ENCODE measurements at places on chromosomes 6 and 20.

- no peak for DNase-seq
Measured at GRCh38 chr20:42097741-42098140, 479.6 kb upstream of the CHD6 start.

DNA sequence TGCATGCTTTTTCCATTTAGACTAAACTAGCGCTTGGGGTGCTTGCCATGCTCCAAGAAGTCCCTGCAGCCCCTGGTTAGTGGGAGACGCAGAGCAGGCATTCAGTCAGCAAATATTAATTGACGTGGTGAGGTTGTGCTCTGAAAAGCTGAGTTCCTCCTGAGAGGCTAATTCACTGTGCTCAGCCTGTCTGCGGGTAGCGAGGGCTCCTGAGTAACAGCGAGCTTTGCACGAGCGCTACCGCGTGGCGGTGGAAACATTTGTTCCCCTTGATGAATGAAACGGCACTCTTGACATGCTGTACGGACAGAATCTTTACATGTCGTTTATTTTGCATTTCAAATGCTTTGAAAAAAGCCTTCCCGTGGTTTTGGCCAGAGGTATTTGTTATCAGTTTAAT lies 170.6 kb upstream of the AGPAT4 start:
- no peak for DNase-seq

- DNase-seq, result no peak
Measured at GRCh38 chr6:145189836-145190235, 545.5 kb downstream of the EPM2A start.

DNA sequence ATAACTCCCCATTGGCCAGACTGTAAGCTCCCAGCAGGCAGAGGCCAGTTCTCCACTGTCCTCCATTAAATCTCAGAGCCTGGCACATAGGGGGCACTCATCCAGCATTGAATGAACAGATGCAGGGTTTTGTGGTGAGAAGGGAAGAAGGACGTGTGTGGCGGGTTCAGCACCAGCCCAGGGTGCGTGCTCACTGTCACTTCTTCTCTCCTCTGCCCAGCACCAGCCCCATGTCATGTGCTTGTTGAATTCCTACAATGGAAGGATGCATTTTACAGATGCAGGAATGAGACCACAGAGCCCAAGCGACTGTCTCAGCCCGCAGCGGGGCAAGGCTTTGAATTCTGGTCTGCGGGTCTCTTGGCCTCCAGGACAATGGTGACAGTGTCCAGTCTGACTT lies 149.9 kb downstream of the CEBPB start:
- DNase-seq, result no peak

DNA sequence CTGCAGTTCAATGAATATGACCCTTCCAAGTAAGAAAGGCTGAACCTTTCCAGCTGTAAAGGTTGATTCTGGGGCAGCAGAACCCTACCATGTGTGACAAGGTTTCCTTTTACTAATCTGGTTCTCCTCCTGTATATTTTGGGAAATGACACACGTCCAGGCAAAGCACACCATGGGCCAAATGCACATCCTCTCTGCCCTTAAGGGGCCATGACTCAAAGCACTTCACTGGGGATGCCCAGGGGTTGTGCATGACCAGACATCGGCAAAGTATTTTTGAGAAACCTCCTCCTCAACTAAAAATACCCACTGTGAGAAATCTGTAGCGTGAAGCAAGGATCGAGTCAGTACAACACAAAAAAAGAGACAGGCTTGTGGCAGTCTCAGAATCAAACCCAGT lies 174.7 kb downstream of the BACH2 start:
- peak; percentile 25 for DNase-seq

- no peak for DNase-seq
Measured at GRCh38 chr20:41316051-41316450, 1.5 kb downstream of the ZHX3 start.

- DNase-seq, result no peak
Measured at GRCh38 chr20:24405810-24406209, 63.6 kb upstream of the SYNDIG1 start.

DNA sequence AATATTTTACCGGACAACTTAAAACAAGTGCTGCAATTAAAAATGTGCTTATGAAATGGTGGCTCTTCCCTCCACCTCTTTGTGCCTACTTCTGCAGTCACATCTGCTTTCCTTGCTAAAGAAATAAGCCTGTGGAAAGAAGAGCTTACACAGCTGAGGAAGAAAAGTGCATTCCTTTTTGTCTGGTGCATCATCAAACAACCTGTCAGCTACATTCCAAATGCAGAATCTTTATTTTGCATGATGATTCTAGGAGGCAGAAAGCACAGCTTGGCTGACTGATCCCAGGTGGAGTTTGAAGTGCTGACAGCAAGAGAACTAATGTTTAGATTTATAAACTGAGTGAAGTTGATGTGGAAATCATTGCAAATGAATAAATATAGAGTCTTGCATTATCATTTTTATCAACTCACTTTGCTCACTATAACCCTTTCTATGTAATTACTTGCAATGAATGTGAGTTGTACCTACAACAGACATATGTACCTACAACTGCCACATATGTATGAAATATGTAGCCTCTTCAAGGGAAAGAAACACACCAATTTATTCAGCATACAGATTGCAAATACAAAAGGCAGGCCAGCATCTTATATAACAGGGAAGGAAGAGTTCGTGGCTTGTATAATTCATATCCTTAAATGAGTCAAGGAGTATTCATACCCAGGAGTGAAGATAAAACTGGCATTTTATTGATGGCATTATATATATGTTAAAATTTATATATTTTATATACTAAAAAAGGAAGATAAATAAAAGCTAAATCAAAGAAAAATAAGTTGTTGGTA lies 223.4 kb upstream of the MCHR2 start:
- DNase-seq, result no peak

DNA sequence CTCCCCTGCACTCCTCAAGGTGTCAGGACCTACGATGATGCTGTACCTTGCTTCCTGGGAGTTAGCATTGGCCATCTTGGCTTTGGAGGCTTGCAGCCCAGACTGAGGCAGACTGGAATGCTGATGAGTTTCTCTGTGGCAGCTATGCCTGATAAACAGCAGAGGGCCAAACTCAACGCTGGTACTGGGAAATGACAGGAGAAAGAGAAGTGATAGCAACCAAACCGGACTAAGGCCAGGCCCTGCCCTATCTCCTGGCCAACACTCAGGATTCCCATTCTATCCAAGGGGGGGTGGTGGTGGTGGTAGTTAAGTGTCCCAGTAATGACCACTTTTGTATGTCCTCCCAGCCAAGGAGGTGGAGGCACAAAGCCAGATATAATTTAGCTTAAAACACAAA lies 90.0 kb upstream of the DTNBP1 start:
- no peak for DNase-seq

DNA sequence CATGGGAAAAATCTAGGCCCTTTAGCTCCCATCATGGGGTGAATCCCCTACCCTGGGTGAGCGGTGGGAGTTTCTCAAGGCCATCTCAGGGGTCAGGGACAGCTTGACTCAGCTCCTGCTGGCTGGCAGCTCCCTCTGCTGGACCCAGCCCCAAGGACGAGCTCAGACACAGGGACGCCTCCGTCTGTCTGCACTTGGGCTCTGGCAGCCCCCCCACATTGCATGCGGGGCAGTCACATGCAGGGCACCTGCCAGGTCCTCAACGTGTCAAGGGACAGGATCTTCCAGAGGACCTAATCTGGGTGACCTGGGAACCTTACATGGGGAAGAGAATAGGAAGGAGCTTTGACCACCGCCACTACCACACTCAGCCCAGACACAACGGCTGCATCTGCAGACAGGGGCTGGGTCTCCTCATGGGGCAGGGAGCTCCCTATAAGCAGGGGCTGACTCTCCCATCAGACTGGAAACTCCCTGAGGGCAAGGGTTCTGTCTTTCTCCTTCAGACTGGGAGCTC lies 173.4 kb downstream of the MRPL14 start:
- no peak for DNase-seq

DNA sequence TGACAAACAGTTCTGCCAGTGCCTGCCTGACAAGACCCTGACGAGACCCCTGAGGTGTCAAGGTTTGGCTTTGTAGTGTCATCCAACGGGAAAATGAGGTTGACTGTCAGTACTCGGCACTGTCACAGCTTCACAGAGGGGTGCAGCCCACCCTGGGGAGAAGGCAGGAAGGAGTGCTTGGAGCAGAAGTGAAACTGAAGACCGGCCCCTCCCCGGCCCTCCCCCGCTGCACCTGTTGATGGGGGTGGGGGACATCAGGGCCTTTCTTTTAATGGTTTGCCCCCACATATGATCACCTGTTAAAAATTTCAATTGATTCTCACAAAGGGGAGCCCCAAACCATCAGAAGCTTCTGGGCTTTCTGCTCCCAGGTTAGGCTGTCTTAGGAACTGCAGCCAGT lies 6.8 kb downstream of the PMEPA1 start:
- no peak for DNase-seq

- no peak for DNase-seq
Measured at GRCh38 chr6:169326067-169326799, 72.6 kb upstream of the THBS2 start.

GRCh38 chr20:57274299-57274698 lies 7.9 kb upstream of the BMP7 start:
- no peak for DNase-seq

DNA sequence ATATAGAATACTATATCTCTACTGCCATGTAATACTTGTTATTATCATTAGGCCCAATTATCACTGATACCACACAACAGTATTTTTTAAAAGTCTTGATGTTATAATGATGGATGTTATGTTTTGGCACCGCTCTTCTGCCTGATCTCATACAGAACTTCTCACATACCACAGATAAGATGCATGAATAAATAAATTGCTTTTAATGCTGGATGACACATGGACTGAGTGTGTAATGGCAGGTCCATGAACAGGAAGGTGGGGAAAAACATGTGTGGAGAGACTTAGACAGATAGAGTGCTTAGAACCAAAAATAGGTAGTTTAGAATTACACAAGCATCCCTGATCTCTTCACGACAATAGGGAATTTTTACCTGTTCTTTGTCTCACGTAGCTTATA lies 258.4 kb upstream of the MARCKS start:
- no peak for DNase-seq

GRCh38 chr20:13121840-13122515 lies 99.1 kb upstream of the ISM1 start:
- no peak for DNase-seq

DNA sequence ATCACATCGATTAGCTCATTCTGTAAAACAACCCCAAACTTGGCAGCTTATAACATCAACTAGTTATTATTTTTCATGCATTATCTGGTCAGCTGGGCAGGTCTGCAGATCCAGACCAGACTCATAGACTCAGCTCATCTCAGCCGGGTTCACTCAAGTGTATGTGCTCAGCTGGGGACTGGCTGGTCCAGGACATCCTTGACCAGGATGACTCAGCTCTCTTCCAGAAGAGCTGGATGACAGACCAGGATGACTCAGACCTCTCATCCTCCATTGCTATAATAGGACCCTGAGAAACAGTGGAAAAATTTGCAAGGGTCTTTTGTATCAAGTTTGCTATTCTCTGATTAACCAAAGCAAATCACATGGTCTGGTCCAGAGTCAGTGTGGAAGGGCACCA lies 312.5 kb upstream of the PLCB4 start:
- DNase-seq, result no peak

DNA sequence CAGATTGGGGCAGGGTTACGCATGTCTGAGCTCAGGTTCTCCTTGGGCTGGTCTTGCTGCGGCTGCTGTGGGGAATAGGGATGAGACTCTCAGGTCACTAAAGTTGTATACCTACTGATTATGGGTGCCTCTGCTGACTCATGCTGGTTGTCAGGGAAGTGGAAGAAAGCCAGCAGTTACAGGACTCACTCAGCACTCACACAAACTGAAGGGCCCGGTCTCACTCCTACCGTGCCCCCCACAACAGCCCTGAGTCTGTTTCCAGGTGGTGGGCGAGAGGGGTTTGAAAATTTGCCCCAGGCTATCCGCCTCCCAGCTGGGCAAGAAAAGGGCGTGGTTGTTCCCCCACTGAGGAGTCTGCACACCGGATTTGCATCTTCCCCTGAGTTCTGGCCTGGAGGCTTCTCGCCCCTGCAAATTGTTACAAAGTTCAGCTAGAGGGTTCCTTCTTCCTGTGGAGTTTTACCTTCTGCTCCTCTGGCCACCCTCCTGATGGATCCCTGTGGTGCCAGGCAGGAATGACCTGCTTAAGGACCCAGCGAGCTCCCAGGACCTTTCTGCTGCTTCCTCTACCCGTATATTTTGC lies 659.2 kb downstream of the HDGFL1 start:
- DNase-seq, result no peak

DNA sequence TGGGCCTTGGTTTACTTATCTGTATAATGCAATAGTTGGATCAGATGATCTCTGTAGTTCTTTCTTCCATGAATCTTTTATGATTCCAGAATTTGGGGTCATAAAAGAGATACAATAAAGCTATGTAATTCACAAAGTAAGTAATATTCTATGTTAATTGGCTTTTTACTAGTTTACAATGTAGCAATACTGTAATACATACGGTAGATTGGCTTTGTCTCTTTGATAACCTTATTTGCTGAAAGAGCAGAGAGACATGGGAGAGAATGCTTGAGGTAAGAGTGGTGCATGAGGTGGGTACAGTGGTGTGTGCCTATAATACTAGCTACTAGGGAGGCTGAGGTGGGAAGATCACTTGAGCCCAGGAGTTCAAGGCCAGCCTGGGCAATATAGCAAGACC lies 14.7 kb downstream of the SPACA1 start:
- DNase-seq, result no peak

DNA sequence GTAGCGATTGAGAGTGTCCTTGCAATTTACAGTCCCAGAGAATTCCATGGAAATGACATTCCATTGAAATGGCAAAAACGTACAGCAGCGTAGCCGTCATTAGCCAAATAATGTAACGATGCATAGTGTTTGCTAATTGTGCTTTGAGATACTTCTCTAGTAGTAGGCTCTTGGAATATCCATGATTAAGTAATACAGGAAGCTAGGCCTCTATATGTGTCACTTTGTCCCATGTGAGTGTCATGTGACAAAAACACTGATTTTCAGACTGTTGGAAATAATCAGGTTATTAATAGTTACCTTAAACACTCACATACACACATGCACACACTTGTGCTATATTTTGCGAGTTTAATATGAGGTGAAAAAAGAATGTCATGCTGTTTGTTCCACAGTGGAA lies 35.2 kb downstream of the SLX4IP start:
- no peak for DNase-seq

GRCh38 chr6:51553246-51554015 lies 534.0 kb downstream of the PKHD1 start:
- no peak for DNase-seq

DNA sequence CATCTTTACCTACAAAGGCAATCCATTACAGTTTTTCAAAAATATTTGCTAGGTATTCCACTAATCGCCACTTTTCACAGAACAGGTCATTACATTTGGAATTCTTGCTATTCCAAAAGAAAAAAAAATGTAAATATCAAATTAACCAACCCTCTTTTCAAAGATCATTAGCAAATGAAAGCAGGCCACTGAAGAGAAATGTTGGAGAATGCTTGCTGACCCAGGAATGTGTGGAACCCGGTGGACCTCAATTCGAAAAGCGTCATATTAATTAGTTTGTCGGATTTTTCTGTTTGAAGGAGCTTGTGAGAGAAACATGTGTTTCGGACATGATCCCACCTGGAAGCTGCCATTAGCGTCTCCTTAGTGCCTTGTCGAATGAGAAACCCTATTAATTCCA lies 27.9 kb upstream of the SERPINB9 start:
- DNase-seq, result no peak
